ENCODE measurements at places on chromosomes 16 and 17. TPM values are rescaled to one million over a fixed set of nuclear protein-coding genes. Genes with fewer than 3 reads are reported as not detected.

Gene ELMO3
- total RNA-seq = 2.3 TPM

Gene PARD6A
- 0.16 TPM for total RNA-seq

Gene FOXL1
- total RNA-seq = 38.7 TPM

Gene MMP25
- 0.13 TPM for total RNA-seq

Gene COL1A1
- total RNA-seq = 2,527 TPM

Gene PIK3R6
- total RNA-seq = not detected
